ENCODE measurements at places on chromosomes 5 and 9. TPM values are rescaled to one million over a fixed set of nuclear protein-coding genes. Genes with fewer than 3 reads are reported as not detected.

DNA sequence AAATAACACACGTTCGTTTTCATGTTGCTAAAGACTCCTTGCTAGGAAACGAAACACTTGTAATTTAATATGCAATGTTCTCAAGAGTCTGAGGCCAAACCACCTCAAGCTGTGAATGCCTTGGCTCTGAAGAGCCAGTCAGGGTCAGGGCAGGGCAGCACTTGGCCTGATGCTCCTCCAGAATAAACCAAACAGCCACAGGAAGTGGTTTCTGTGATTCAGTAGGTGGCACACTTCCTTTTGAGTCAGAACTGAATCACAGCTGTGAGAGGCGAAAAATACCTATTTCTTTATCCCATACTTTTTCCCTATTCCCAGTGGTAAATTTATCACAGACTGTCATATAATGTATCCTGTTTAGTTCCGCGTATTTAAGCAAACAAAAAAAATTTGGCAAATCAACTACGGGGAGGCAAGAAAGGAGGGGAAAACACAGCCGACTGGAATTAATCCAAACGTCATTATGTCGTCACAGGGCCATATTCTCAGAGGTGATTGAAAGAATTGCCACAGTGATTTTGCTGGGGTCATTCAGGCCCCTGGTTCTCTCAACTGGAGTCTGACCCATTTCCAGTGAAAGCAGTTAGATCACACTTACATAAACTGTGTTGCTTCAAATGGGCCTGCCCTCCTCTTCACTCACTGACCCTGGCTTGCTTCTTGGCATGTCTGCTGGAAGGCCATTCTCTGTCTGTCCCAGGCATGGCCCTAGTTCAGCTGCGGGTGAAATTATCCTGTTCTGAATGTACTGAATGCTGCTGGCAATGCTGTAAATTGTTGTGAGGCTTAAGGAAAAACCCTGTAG is 71.2 kb downstream of the ARRDC3 start:
- peak; percentile 82 for DNase-seq

DNA sequence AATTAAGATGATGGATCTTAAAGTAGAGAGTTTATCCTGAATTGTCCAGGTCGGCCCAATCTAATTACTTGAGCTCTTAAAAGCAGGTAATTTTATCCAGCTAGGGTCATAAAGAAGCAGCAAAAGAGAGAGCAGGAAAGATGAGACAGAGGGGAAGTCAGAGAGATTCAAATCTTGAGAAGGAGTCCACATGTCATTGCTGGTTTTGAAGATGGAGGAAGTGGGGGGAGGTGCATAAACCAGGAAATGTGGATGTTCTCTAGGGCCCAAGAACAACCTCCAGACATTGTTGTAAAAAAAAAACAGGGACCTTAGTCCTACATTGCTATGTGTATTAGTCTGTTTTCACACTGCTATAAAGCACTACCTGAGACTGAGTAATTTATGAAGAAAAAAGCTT is 66.4 kb downstream of the SLCO4C1 start:
- no peak for DNase-seq

- peak; percentile 89 for DNase-seq
Observed at GRCh38 chr9:93058355-93059010, at the start of gene SUSD3. TSS of gene SUSD3 (plus strand) at chr9:93058701. CDS start at chr9:93058743, 42 bp downstream.

DNA sequence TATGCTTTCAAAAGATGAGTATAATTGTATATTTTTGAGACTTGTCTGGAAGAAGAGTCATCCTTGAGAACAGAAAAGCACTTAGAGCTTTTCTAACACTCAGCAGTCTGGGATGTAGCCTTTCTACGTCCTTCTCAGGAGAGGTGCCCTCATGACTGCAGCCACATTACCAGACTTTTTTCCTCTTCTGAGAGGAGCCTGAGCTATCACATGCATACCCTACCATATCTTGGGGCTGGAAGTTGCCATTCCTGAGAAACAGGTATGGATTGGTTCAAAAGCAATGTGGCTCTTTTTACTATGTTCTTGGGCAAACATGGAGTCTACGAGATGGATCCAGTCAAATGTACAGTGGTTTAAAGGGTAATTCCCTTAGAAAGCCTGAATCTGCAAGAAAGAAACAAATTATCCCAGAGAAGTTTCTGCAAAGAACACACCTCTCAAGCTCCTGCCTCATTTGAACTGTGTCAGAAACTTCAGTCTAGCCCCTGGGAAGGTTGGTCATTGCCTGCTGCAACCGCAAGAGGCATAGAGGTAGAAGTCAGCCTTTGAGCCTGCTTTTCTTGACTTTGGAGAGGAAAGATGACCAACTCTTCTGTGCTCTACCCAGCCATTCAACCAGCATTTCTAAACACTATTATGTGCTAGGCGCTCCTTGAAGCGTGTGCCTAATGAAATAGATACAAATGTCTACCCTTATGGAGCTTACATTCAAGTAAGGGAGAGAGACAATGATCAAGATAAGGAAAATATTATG is 401.9 kb upstream of the ACTBL2 start:
- DNase-seq: no peak

GRCh38 chr5:164518067-164518740 is 1012.8 kb downstream of the MAT2B start:
- DNase-seq: no peak

DNA sequence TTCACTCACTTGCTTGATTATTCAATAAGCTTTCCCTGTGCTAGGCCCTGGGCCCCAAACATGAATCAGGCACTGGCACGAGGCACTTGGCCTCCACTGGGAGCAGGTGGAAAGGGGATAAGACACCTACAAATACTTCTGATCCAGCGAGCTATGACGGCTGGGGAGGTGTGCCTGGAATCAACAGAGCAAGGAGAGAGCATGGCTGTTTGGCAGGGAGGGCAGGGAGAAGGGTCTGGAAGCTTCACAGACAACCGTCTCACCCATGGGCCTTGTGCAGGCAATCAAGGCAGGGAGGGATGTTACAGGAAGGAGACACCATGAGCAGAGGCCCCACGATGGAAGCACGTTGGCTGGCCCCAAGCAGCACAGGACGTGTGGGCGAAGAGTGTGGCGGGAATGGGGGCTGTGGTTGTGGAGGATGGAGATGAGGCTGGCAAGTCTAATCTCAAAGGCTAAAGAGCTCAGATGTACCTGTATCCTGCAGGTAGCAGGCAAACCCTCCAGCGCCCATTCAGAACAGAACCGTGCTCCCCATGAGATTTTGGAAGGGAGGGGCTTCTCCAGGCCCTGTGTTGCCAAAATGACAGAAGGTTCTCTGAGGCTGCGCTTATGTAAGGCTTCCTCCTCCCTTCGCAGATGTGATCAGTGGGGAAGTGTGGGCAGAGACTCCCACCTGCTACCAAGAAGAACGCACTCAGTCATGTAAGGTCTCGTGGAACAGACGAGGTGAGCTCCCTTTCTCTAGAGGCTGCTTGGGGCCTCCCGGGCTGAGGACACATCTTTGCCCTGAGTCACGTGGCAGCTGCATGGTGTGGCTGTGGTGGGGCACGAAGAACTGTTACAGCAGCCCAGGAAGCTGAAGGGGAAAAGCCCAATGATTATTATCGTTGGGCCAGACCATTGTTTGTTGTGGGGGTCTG is 189.7 kb downstream of the DAB2IP start:
- DNase-seq: peak; percentile 11

GRCh38 chr9:137872296-137872695 is 5.3 kb upstream of the CACNA1B start:
- DNase-seq: no peak

DNA sequence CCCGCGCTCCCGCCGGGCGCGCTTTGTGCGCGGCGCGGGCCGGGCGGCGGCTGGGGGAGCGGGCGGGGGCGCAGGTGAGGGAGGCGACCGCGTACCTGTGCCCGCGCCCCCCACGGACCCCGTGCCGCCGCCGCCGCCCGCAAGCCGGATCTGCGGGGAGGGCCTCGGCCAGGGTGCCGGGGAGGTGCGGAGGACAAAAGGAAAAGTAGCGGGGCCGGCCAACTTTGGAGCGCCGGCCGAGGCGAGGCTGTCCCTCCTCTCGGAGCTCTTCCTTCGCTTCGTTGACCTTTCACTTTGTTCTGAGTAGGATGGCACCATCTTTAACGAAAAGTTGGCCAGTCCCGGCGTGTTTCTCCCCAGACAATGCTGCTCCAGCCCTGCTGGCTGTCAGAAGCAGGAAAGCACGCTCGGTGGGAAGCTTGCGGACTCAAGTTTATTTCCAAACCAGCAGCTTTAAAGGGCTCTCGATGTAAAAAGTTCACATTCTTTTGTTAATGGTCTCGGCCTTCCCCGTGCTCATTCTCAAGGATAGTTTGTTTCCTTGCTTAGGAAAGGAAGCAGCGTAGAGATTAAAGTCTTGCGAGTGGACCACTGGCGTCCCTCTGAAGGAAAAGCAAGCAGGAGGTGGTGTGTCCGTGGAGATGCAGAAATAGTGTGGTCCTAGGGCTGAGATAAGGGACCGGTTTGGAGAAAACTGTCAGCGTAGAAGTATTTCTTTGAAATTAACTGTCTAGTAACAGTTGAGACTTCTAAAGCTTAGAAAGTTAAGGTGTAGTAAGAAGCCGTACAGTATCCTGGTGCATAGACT is 639 bp downstream of the EHMT1 start:
- peak; percentile 70 for DNase-seq

Gene JMY
- total RNA-seq: 31.9 TPM

GRCh38 chr9:27538647-27539046 is 9.0 kb upstream of the MOB3B start:
- no peak for DNase-seq

Gene ABCA2
- 385 TPM for total RNA-seq

DNA sequence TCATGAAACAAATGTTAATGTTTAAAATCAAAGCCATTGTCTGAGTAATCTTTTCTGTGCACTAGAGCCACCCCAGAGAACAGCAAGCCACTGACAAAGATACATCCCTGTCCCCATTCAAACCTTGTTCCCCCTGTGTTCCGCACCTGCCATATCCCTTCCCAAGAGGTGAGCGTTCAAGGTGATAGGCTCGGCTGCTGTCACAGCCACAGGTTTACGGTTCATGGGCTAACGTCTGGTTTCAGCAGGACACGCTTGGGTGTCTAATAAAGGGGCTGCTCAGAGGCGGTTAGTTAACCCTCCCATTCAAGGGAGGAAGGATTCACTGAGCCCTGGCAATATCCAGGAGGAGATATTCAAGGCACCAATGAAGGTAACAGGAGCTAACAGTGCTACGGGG is 24.5 kb upstream of the LAMC3 start:
- no peak for DNase-seq

DNA sequence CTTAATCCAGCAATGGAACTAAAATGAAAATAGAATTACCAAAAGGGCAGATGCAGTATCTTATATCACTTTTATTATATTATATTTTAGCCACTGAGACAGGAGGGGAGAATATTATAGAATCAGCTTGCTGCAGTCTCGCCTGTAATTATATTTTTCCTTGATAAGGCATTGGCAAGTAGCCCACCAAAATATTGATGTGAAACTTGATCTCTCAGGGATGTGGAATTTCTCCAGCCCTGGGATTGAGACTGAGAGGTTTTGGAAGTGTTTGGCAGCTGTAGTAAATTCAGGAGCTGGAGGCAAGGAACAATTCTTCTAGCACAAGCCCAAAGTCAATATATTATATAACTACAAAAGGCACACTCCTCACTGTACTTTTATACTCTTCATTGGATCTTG is 142.1 kb upstream of the ADAMTSL1 start:
- peak; percentile 55 for DNase-seq

- no peak for DNase-seq
Observed at GRCh38 chr9:129185991-129186390, 7.9 kb upstream of the IER5L start.

DNA sequence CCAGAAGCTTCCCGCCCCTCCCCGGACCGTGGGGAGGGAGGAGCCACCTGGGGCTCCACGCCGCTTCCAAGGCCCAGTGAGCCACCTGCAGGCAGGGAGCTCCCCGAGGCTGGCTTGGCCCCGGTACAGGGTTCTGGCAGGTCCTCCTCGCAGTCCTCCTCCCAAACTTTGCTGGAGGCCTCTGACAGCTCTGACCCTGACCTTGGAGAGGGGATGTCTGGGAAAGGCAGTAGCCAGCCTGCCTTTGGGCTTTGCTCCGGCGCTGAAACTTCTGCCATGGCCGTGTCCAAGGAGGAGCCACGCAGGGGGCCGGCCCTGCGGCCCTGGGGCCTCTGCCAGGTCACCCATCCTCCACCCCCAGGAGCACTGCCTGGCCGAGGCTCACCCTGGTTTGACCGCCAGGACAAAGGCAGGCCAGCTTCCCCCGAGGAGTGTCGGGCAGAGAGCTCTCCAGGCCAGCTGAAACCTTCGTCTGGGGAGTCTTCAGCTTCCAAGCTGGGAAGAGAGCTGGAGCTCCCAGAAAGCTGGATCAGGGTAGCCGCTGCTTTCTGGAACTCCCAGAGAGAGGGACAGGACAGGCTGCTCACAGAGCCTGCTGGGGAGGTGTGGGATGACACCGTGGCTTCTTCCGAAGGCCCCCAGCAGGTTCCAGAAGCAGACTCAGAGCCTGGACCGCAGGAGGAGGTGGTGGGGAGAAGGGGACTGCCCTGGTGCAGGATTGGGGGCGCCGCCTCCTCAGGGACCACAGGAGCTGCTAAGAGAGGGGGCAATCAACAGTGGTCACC is 9.0 kb upstream of the QSOX2 start:
- no peak for DNase-seq

Gene JAKMIP2
- total RNA-seq: 1.3 TPM

- DNase-seq: no peak
Observed at GRCh38 chr9:136002881-136003280, 41.7 kb upstream of the UBAC1 start.

GRCh38 chr5:6601271-6601670 is 31.6 kb downstream of the NSUN2 start:
- no peak for DNase-seq

DNA sequence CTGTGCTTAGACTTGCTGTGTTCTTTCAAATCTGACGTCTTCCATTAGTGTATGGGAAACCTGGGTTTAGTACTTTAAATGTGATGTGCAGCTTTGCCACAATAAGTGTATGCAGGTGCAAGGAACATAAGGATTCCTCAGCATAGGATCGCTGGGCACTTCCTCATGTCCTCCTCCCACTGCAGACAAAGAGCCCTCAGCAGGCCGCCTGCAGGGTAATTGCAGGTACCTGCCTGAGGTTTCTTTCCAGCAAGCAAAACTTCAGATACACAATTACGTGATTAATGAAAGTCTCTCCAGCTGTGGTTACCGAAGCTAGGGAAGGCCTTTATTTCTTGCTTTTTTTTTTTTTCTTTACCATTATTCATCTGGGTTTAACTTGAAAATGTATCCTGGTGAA is 233.1 kb downstream of the RFK start:
- no peak for DNase-seq

GRCh38 chr5:122999947-123000563 is 36.5 kb downstream of the PPIC start:
- DNase-seq: peak; percentile 62

DNA sequence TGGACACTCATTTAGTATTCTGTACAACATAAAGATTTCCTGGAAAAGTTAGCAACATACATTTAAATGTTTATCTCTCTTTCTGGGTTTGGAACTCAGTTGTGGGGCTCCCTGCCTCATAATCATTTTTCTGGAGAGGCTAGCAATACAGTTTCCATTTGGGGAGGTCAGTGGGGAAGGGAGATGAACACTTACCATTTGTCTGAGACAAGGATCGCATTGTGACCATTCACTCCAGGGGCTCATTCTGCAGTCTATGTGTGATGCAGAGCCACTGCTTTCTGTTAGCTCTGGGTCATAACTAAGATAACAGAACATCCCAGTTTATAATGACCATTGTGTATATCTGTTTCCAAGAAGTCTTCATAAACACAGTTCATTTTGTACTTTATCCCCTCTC is 22.4 kb downstream of the C9 start:
- DNase-seq: no peak

- peak; percentile 26 for DNase-seq
Observed at GRCh38 chr5:83277953-83278352, 193.6 kb upstream of the VCAN start.

Gene EIF4E1B
- not detected for total RNA-seq

Gene TLX3
- total RNA-seq: not detected

Gene HK3
- total RNA-seq: 3.9 TPM

Gene LEAP2
- 1.3 TPM for total RNA-seq
